Activated CD8-positive, alpha-beta memory T cell treated with anti-CD3 and anti-CD28 coated beads, Interleukin-2, amount 50 U/mL, for 4 hours (primary cell): ENCODE measurements at places on chromosomes 1 and 21.

GRCh38 chr1:107277022-107277421 is 136.2 kb downstream of the NTNG1 start:
- no peak for DNase-seq

DNA sequence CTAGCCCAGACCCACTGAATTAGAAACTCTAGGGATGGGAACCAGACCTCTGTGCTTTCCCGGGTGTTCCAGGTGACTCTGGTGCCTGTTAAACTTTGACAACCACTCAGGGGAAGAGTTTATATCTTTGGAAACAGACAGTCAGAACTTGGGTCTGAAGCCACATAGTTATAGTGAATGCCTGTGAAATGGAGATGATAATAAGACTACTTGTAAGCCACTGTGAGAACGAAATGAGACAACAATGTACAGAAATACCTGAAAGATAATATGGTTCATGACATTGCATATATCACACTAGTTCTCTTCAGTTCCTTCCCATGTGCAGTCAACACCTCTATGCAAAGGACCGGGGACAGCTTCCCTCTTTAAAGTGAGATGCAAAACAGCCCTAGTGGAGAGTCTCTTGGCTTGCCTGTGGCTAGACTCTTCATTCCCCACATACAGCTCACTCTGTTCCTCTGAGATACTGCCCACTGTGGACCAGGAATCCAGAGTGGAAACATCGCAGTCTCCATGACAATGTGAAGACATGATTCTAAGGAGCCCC is 287.5 kb downstream of the ASTN1 start:
- no peak for DNase-seq

- DNase-seq, result peak; percentile 17
These were observed 5.1 kb downstream of the TMEM201 start for GRCh38 chr1:9593492-9594465.

GRCh38 chr1:10057343-10057742 is 24.6 kb downstream of the UBE4B start:
- no peak for DNase-seq

- no peak for DNase-seq
These were observed 28.3 kb downstream of the TMPRSS2 start for GRCh38 chr21:41479686-41480085.

GRCh38 chr1:111241797-111242196 is 14.3 kb downstream of the CHI3L2 start:
- DNase-seq, result no peak
